Activated naive CD8-positive, alpha-beta T cell treated with anti-CD3 and anti-CD28 coated beads for 36 hours (primary cell): ENCODE measurements at places on chromosomes 3 and 15.
A peak's percentile ranks its signal among the peaks of the same experiment; 100 is the strongest.

DNA sequence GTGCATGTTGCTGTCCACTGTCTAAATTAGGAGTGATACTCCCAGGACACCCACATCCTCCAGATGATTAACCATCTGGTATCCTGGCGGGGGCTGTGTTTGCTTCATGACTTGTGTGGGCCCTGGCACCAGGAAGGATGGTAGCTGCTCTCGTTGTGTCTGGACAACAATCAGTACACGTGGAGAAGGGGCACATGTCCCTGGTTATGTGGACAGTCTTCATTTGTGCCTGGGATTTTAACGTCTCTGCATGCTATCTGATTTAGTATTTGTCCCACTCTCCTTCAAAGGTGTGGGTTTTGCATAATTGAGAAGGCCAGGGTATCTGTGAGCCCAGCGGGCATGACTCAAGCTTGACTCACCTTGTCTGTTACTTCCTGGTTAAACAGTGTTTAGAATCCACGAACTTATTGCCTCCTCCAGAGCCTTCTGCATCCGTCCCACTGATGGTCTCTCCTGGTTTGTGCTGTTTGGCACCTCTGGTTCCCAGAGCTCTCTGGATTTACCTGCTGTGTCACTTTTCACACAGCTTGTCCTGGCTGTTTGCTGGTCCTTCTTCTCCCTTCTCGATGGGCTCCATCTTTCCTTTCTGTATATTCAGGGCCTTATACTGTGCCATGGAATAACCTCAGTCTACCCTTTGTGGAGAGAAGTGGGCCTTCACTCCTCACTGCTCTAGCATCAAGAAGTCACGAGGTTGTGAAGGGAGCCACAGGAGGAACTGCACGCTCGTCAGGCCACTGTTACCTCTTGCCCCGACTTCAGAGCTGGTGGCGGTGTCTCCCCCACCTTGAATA is 32.5 kb downstream of the ARNT2 start:
- H3K4me1 ChIP-seq = no peaks in the 10 kb centered on the region
- H3K27me3 ChIP-seq = peaks cover 11% of the 10 kb centered on the region
- DNase-seq = no peak
- H3K4me3 ChIP-seq = no peak overlapping the region
- H3K27ac ChIP-seq = no peak overlapping the region
- H3K36me3 ChIP-seq = no peaks in the 10 kb centered on the region

- DNase-seq = no peak
- H3K27ac ChIP-seq = no peak overlapping the region
- peaks cover 2% of the 10 kb centered on the region for H3K36me3 ChIP-seq
- peaks cover 4% of the 10 kb centered on the region for H3K27me3 ChIP-seq
- no peaks in the 10 kb centered on the region for H3K4me1 ChIP-seq
- no peak overlapping the region for H3K4me3 ChIP-seq
These were observed 76.7 kb upstream of the LPP start for GRCh38 chr3:188077160-188077799.

- H3K36me3 ChIP-seq = peaks cover 14% of the 10 kb centered on the region
- no peak overlapping the region for H3K27ac ChIP-seq
- DNase-seq = no peak
- H3K4me3 ChIP-seq = no peak overlapping the region
- H3K4me1 ChIP-seq = peaks cover 16% of the 10 kb centered on the region
These were observed 252.0 kb downstream of the UBE2E2 start for GRCh38 chr3:23455084-23455483.

GRCh38 chr3:71469138-71469435 is 114.4 kb downstream of the FOXP1 start:
- DNase-seq = no peak
- no peak overlapping the region for H3K27ac ChIP-seq
- no peaks in the 10 kb centered on the region for H3K27me3 ChIP-seq
- peaks cover 69% of the 10 kb centered on the region for H3K4me1 ChIP-seq
- peaks cover 66% of the 10 kb centered on the region for H3K36me3 ChIP-seq

- H3K4me3 ChIP-seq = peak overlapping the region; percentile 63
- H3K27ac ChIP-seq = peak overlapping the region; percentile 89
- no peak for DNase-seq
- H3K27me3 ChIP-seq = no peaks in the 10 kb centered on the region
- H3K36me3 ChIP-seq = peaks cover 3% of the 10 kb centered on the region
- peaks cover 75% of the 10 kb centered on the region for H3K4me1 ChIP-seq
These were observed 75.6 kb upstream of the MBNL1 start for GRCh38 chr3:152192936-152193672.

- no peak for DNase-seq
- H3K36me3 ChIP-seq = no peaks in the 10 kb centered on the region
- no peak overlapping the region for H3K27ac ChIP-seq
- no peaks in the 10 kb centered on the region for H3K27me3 ChIP-seq
- no peak overlapping the region for H3K4me3 ChIP-seq
- peaks cover 8% of the 10 kb centered on the region for H3K4me1 ChIP-seq
These were observed 36.2 kb downstream of the ZNF589 start for GRCh38 chr3:48276911-48277641.

DNA sequence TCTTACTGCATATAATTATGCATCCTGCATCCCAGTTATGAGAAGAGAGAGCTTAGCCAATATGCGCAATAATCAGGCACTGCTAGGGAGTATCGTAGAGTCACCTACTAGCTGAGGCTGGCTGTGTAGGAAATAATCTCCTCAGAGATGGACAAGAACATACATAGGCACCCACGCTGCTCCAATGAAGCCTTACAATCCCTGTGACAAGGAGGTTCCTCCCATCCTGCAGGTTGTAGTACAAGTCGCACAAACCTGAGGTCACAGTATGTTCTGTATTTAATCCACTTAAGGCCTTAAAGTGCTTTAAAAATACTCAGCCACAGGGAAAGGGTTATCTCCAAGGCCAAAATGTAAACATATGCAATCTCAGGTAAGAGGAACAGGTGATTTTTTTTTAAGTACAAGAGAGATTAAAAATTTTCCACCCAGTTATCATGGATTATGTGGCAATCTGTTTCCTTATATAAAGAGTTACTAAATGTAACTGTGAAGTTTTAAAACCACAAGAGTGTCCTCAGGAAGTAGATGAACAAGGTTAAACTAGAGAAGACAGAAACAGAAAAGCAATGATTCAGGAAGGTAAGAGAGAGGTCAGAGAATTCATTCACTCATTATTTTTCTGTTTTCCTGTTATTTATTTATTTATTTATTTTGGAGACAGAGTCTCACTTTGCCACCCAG is 7.5 kb upstream of the COLQ start:
- no peak for DNase-seq
- H3K27ac ChIP-seq = no peak overlapping the region
- H3K4me3 ChIP-seq = no peak overlapping the region
- H3K27me3 ChIP-seq = no peaks in the 10 kb centered on the region

GRCh38 chr3:126003447-126004190 is 34.6 kb downstream of the ROPN1B start:
- no peaks in the 10 kb centered on the region for H3K27me3 ChIP-seq
- H3K4me1 ChIP-seq = no peaks in the 10 kb centered on the region
- H3K36me3 ChIP-seq = peaks cover 15% of the 10 kb centered on the region
- H3K27ac ChIP-seq = no peak overlapping the region
- no peak overlapping the region for H3K4me3 ChIP-seq

GRCh38 chr3:194244167-194244566 is 107.0 kb downstream of the CPN2 start:
- H3K27ac ChIP-seq = no peak overlapping the region
- H3K36me3 ChIP-seq = no peaks in the 10 kb centered on the region
- H3K4me1 ChIP-seq = no peaks in the 10 kb centered on the region
- peaks cover 3% of the 10 kb centered on the region for H3K27me3 ChIP-seq
- no peak overlapping the region for H3K4me3 ChIP-seq
- DNase-seq = no peak

DNA sequence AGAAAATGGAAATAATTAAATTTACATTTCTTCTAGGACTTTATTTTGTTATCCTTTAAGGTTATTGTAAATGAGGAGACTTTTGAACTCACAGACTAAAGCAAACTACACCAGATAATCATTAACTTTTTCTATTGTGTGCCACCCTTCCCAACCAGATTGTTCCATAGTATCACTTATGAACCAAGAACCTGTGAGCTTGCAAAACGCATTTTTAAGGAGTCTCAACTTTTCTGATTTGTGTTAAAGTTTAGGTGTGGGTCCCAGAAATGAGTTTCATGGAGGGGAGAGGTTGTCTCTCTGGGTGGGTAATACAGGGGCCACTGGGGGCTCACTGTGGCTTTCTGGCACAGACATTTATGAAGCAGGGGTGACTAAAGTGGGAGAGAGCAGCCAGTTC is 75.7 kb downstream of the IGF1R start:
- no peak overlapping the region for H3K4me3 ChIP-seq
- H3K36me3 ChIP-seq = peaks cover 20% of the 10 kb centered on the region
- H3K27me3 ChIP-seq = no peaks in the 10 kb centered on the region
- H3K4me1 ChIP-seq = peaks cover 65% of the 10 kb centered on the region
- DNase-seq = no peak
- no peak overlapping the region for H3K27ac ChIP-seq

GRCh38 chr3:77259694-77260093 is 219.8 kb downstream of the ROBO2 start:
- H3K4me3 ChIP-seq = no peak overlapping the region
- H3K27ac ChIP-seq = no peak overlapping the region
- no peaks in the 10 kb centered on the region for H3K36me3 ChIP-seq

DNA sequence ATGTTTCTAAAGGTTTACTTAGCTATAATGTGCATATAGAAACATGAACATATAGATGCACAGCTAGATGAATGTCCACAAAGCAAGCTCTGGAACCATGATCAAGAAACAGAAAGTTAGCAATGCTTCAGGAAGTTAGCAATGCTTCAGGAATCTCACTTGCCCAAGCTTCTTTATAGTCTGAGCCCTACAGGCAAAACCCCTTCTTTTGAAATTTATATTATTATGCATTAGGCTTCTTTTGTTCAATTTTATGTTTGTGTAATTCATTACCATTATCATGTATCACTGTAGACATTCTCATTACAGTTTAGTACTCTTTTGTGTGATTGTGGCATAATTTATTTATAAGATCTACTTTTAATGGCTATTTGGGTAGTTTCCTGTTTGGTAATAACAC is 286.4 kb upstream of the BCHE start:
- H3K4me3 ChIP-seq = no peak overlapping the region
- no peak for DNase-seq
- H3K4me1 ChIP-seq = no peaks in the 10 kb centered on the region

DNA sequence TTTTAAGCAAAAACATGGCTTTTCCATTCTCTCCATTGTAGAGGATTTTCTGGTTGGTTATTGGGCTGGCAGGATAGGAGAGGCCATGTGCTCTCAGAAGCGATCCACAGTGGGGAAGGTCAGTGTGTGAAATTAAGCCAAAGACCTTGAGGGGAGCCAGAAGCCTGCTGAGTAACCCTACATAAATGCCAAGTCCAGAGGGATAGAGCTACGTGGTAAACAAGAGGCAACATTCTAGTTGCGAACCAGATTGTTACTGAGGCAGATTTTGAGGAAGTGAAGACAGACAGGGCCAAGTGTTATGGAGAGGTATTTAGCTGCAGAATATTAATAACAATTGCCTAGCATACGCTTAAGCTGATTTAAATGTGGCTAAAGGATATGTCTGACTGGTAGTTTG is 592.8 kb upstream of the GBE1 start:
- H3K4me3 ChIP-seq = no peak overlapping the region
- H3K36me3 ChIP-seq = no peaks in the 10 kb centered on the region
- no peak overlapping the region for H3K27ac ChIP-seq
- no peaks in the 10 kb centered on the region for H3K4me1 ChIP-seq
- no peak for DNase-seq

DNA sequence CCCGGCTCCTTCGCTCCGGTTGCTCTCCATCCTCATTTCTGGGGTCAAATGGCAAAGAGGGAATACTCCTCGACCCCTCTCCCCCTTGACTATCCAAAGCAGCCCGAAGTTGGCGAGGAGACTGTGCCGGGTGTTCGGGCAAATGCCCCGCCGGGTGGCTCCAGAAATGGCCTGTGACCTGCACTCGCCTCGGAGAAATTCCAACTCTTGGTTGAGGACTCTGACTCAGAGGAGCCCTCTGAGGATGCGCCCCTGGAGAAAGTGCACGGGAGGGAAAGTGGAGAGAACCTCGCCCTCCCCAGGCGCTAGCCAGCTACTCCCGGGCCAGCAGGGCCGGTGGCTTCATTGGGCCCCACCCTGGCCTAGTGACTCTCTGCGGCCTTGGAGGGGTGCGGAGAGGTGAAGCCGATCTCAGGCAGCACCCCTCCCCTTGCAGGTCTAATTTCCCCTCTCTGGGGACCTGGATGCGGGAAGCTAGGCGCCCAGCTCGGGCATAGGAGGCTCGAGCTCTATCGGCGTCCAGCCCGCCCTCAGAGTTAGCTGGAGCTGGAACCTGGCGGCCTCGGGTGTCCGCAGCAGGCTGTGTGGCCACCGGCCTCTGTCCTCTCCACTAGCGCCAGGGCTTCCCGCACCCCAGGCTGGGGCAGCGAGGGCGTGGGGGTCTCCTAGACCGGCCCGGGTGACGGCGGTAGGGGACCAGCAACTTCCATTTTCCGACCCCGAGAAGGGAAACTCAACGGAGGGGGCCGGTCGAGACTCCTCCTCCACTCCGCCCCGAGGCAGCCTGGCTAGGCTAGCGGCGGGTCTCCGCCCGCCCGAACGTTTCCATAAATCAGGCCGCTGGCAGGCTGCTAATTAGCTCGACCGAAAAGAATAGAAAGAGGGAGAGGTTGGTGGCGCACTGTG is 29.4 kb downstream of the NR2F2 start:
- H3K4me3 ChIP-seq = no peak overlapping the region
- peaks cover 26% of the 10 kb centered on the region for H3K4me1 ChIP-seq
- H3K27me3 ChIP-seq = peaks cover 76% of the 10 kb centered on the region
- DNase-seq = no peak

DNA sequence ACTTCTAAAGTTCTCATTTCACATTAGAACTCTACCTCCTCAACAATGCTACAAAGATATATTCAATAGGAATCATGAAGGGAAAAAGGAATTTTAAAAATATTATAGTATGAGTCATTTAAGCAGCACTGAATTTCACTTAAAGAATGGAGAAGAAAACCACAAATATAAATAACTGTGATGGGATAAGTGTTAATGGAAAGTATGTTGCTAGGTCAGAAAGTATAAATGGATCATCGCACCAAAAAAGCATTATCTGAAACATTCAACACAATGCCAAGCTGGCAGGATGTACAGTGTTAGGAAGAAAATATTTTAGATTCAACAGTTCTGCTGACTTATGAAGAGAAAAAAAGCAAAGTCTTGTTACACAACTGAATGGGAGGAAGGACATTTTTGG is 101.4 kb downstream of the TFG start:
- peaks cover 16% of the 10 kb centered on the region for H3K27me3 ChIP-seq
- DNase-seq = no peak
- no peak overlapping the region for H3K27ac ChIP-seq
- no peak overlapping the region for H3K4me3 ChIP-seq
- no peaks in the 10 kb centered on the region for H3K36me3 ChIP-seq
- no peaks in the 10 kb centered on the region for H3K4me1 ChIP-seq

- H3K27me3 ChIP-seq = peaks cover 39% of the 10 kb centered on the region
- H3K4me1 ChIP-seq = peaks cover 10% of the 10 kb centered on the region
- DNase-seq = no peak
- no peak overlapping the region for H3K27ac ChIP-seq
These were observed 12.3 kb upstream of the PLD1 start for GRCh38 chr3:171822431-171823106.
